ENCODE measurements at places on chromosomes 1 and 21.

DNA sequence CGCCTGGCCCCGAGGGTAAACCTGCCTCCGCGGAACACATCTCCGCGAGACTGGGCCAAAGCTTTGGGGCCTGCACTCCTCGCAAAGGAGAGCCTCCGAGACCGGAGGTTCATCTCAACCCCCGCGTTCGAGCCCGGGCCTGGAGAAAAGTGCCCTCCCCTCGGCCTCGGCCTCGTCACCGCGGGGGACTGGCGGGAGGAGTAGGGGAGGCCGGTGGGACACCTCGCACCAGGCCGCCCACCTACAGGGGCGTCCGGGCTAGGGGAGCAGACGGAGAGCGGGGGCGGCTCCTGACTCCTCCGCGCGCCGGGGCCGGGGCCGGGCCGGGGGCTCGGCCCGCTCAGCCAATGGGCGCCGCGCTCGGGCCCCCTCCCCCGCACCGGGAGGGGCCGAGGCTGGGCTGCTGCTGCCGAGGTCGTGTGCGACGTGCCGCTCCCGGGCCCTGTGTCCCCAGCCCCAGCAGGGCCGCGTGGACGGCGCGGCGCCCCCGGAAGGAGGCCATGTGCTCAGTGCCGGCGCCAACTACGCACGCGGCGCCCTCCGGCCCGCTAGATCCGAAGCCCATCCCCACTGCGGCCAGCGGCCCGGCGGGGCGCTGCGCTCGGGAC, 684 bp downstream of the SLC2A1 start:
- DNase-seq = no peak

DNA sequence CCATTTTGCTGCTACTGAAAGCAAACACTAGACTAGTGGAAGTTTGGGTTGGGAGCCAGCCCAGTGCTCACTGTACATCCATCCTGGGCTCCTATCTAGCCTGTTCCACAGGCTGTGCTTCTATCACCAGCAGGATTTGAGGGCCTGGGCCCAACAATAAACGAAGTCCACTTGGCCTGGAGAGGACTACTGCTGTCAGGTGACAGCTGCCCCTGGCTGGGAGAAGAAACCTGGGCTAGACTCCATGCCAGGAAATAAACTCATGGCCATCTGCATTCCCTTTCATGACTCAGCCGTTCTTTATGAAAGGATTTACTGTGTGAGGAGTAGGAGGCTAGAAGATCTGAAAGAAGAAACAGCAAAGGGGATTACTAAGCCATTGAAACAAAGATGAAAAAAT, 35.5 kb downstream of the COLGALT2 start:
- DNase-seq = no peak

DNA sequence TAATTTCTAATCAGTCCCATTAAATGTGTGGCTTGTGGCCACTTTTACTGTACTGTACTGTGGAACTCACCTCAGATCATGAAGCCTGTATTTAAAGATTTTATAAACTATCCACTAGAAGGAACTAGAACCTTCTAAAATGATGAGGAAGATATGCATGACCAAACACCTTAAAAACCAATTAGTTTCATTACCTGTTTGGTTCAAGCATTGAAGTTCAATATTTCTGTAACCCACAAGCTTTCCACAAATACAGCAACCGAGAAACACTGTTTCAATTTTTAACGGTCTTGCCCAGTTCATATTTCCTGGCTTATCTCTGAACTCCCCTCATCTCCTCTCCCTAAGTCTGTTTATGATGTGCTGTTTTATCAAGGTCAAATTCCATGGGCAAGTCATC, 264.3 kb upstream of the PLD5 start:
- no peak for DNase-seq

DNA sequence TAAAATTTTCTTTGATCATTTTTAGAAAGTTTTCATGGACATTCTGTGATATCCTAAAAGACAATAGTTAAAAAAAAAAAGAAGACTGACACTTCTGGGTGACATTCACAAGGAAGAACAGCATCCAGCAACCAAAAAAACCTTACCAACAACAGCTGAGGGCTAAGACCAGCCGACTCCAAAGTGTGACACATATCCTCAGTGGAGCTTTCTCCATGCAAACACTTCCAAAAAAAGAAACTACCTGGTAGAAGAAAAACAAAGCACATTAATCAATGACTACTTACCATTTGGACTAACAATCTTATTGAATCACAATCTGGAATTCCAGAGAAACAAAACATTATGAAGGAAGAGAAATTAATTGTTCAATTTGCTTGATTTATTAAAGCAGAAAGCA, 88.2 kb downstream of the IARS2 start:
- DNase-seq = no peak

DNA sequence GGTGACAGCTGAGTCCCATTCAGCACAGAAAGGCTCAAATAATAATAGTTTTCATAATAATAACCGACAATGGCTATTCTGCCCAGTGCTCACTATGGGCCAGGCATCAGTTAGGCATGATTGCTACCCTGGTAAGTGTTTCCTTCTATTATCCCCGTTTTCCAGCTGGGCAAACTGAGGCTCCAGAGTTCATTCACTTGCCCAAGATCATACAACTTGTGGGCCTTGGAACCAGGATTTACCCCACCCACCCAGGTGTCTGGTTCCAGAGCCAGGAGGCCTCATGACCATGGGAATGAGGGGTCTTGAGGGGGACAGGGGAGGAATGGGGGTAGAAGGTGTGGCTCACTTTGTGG, 518 bp downstream of the PLOD1 start:
- no peak for DNase-seq

DNA sequence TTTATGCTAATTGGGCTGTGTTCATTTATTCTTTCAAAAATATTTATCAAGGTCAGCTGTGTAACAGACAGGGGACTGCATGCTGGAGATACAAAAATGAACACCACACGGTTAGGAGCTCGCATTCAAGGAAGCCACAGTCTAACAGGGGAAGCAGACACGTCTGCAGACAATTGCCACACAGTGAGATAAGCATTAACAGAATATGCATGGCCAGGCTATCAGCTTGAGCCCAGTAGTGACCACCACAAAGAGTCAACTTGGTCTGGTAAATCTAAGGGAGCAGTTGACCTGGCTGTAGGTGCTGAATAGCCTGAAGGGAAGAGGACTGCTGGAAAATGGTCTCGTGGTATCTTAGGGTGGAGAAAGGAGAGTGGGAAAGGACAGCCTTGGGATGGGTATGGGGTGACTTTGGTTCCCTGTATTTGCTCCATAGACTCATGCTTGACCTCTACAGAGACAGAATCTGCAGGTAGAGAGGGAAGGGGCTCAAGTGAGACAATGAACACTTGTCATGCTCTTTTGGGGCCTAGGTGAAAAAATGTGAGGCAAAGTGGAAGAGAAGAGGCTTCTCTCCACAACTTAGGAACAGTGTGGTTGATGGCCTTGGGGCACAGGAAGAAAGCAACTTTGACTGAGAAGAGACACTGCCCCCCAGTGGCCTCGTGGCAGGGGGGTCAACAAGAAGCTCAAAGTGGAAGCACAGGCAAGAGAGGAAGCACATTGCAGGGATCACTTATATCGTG, 7.6 kb upstream of the NPL start:
- peak; percentile 44 for DNase-seq

- no peak for DNase-seq
Measured at GRCh38 chr1:14082331-14082730, 382.3 kb downstream of the PRDM2 start.
